Trophoblast cell (in vitro differentiated cells and primary cell): ENCODE measurements at places on chromosomes 6 and 20.

DNA sequence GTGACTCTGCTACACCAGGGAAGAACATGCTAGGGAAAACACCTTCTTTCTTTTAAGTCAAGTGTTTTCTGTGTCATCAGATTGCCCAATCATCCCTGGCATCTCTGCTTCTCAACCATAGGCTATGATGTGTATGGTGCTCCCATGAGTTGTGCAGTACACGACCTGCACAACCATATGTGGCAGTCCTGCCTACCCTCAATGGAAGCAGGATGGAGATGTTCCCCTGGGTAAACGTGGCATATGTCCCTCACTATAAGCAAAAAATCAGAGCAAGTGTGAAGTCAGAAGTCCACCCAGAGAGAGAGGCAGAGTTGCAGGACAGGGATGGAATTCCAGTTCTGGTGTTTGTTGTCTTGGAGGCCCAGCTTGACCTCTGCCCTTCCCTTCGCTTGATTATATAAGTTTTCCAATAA, 10.3 kb upstream of the SNHG17 start:
- no peak for DNase-seq

DNA sequence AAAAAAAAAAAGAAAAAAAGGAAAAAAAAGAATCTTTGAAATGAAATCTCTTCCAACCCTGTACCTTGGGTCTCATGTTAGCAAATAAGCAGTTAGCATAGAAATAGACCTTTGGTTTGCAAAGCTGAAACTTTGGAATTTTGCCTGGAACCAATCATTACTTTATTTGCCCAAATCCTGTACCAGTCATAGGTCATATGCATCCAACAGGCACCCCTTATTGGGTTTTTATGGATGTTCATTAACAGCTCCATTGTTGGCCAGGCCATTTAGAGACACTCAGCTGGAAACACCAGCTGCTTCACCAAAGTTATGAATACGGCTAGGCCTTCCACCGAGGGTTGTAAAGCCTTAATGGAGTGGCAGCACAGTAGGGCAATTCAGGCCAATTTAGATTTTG, 53.0 kb downstream of the ALDH8A1 start:
- DNase-seq, result no peak

DNA sequence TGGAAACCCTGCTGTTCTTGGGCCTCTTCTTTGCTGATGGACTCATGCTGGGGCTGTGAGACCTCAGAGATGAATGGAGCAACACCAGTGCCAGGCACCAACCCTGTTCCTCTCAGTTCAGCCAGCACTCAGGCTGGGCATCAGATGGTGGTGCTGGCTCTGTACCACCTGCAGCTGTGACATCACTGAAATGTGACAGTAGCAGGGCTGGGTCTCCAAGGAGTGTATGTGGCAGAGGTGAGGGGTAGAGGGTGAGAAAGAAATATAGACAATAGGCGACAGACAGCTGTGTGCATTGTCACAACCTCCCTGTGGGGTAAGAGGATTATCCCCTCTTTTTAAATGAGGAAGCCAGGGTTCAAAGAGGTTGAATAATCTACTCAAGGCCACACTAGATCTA, at the start of gene TP53TG5:
TSS of gene TP53TG5 (minus strand) at position 135 of the 400 bp plus-strand sequence. CDS start at position 46, 89 bp downstream.
- DNase-seq, result no peak

DNA sequence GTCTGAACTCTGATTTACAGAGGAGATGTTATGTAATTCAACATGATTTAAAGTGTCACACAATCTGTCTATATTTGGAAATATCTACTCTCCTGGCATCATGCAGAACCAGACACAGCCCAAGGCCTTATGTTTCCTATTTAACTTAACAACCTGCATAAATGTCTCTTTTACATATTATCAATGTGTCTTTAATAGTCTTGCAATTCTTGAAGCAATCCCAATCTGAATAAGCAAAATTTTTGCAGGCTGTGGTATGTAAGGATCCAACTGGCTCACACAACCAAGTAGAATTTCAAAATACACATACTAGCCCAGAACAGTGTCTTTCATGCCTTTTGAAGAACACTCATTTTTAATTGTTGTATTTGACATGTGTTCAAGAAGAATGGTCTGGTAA, 443.2 kb downstream of the MAFB start:
- no peak for DNase-seq

- peak; percentile 59 for DNase-seq
These were observed at the start of gene TRIM38 for GRCh38 chr6:25962149-25963127. Gene TRIM38, plus strand, starts transcription at chr6:25962802. Its CDS starts 3,721 bp downstream, at chr6:25966523.

GRCh38 chr6:156126535-156126934, 650.6 kb upstream of the ARID1B start:
- DNase-seq, result no peak

GRCh38 chr20:10060226-10060625, 25.4 kb downstream of the ANKEF1 start:
- DNase-seq, result no peak

- DNase-seq, result no peak
These were observed 125.6 kb downstream of the MAFB start for GRCh38 chr20:40563296-40563950.

- DNase-seq, result no peak
These were observed 194.6 kb upstream of the ARID1B start for GRCh38 chr6:156582509-156582992.

- peak; percentile 79 for DNase-seq
These were observed 48.4 kb upstream of the DSN1 start for GRCh38 chr20:36821964-36822437.

GRCh38 chr6:137432054-137432611, 62.1 kb downstream of the OLIG3 start:
- DNase-seq, result no peak

DNA sequence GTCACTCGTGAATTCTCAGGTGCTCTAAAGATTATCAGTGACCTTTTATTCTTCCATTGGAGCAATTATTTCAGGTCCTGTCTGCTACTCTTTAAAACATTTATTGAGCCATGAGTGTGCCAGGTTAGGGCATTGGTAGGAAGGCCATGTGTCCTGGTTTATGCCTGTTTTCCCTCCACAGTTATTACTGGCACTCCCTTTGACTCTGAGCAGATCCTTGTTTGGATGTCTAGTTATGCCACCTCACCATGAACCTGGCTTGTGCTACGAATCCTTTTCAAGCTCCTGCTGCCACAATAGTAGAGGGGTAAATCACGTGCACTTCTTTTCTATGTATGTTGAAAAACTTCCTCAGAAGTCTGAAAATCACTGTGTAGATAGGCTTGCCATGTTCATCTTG, 27.4 kb downstream of the CRYBG1 start:
- no peak for DNase-seq

- peak; percentile 29 for DNase-seq
These were observed 41.9 kb downstream of the UTRN start for GRCh38 chr6:144327081-144327480.

DNA sequence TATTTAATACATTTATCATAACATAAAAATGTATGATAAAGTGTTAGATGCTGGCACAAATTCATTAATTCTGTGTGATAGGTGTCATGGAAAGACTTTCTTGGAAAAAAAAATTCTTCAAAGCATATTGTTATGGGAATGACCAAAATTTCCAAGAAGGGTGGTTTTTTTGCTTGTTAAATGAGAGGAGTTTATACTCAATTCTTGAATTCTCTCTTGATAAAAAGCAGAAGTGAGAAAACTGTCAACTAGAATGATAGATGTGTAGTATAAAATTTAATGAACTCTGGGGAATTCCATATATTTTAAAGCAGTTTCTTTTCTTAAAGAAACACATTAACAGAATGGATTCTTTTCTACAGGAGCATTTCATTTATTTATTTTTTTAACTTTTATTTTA, 62.0 kb upstream of the SNAP91 start:
- DNase-seq, result no peak

DNA sequence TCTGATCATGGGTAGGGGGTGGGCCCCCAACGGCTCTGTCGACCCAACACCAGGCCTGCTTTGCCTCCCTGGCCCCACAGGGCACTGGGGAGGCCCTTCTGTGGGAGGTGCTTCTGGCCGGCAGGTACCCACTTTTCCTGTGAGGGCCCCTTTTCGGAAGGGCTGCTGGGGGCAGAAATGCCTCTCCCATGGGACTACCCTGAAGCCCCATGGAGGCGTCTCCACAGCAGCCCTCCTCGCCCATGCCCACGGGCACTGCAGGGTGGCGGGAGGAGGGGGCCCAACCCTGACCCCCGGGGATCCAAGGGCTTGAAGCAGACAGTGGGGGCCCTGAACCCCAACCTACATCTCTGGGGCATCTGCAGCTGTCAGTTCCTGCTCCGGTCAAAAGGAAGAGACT, 2.3 kb downstream of the BIRC7 start:
- no peak for DNase-seq

DNA sequence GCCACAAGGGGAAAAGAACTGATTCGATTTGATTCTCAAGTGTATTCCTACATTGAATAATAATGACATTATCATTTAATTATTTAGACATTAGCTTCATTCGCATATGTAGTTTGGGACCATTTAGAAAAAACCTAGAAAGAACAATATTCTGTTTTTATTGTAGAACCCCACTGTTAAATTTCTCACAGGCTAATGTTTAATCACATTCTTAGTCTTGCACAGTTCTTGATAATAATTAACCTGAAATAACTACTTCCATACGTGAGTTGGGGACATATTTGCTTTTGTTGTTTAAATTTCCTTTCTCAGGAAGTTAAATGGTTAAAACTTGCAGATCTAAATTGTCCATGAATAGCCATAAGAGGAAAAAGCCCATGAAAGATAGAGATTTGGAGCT, 275.2 kb downstream of the TFAP2B start:
- no peak for DNase-seq

- DNase-seq, result no peak
These were observed 225.5 kb downstream of the BMP7 start for GRCh38 chr20:57040924-57041323.

- no peak for DNase-seq
These were observed 171.4 kb downstream of the COL9A1 start for GRCh38 chr6:70131528-70131927.

DNA sequence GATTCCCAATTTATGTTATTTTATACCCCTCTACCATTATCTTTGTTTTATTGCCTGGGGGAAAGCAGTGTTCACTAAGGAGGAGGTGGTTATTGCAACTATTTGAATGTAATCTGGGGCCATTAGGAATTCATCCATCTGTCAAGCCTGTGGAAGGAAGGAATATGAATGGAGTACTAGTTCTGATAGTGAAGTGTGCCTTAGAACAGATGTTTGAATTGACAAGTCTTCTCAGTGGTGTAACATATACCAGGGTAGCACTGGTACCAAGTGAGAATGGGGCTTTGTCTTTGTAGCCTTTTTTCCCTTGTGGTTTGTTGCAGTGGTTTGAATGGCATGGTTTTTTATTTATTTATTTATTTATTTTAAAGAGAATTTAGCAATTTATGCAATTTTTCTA, 27.9 kb upstream of the HDAC2 start:
- DNase-seq, result no peak

- DNase-seq, result no peak
These were observed 86.0 kb upstream of the SLC2A12 start for GRCh38 chr6:134138226-134138975.

DNA sequence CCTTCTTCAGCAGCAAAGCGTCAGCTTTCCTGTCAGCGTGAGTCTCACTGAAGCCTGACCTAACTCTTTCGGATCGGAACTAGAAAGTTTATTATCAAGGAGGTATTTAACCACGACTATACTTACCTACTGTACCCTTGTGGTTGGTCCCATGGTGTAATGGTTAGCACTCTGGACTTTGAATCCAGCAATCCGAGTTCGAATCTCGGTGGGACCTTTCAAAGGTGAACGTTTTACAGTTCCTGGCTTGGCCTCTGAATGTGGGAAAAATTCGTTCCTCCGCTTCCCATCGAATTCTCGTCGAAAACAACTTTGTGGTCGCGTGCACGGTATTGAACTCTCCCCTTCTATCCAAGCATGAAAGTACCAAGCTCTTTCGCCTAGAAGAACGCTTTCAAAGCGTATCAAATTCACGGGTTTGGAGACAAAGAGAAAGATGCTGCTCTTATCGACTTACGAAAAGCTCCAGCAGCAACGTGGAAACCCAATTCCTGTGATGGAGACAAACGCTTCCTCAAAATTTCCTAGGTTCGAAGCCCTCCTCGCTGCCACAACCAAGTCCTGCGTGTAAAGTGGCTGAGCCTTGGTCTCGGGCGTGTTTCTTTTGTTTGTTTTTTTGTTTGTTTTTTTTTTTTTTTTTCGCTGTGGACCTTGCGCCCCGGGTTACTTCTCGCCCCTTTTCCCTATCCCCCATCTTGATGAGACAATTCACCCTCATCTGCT, 63.7 kb downstream of the GPX5 start:
- DNase-seq, result peak; percentile 68

DNA sequence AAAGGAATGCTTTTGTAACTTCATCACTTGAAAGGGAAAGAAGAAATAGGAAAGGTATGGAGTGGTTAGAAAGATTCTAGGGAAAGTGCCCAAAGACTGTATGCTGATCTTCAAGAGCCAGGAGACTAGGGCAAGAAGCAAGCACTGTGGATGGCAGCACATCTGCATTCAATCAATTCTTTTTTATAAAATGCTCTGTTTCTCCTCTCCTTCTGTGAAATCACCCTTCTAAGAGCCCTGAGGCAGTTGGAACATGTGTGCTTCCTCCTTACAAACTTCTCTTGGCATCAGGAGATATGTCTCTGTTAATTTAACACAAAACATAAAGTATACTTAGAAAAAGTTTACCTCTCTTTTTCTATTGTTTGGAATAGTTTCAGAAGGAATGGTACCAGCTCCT, 1162.2 kb upstream of the GJE1 start:
- no peak for DNase-seq

DNA sequence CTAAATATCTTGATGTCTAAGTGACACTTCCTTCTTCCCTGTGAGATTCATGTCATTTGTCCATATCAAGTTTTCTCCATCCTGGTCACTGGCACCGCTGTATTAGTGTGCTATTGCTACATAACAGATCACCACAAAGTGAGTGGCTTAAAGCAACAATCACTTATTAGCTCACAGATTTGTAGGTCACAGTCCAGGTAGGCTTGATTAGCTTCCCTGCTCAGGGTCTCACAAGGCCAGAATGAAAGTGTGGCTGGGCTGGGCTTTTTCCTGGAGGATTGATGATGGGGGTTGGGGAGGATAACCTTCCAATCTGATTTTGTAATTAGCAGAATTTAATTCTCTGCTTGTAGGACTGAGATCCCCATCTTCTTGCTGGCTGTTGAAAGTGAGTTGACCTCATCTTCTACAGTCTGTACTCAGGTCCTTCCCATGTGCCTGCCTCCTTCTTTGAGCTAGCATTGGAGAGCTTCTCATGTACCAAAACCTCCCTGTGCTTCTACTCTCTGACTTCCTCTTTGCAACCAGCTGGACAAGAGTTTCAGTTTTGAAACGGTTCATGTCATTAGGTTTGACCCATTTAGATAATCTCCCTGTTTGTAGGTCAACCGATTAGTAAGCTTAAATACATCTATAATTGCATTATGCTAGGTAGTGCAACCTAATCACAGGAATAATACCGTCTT, 152.4 kb upstream of the MAN1A1 start:
- DNase-seq, result no peak

DNA sequence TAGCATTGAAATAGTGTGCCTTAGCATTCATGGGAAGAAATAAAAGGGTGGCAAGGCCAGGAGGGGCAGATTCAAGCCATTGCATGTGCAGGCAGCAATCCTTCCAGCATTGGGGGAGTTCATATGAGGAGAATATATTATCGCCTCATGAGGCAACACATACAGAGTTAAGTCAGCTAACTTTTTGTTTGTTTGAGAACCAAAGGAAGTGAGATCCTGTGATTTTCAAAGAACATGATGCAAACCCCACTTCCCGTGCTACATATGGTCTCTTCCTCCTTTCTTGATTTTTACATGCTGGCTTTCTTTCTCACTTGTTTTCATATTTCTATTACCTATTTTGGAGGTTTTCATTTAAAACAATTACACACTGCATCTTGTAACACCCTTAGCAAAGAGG, 579.7 kb upstream of the ARID1B start:
- no peak for DNase-seq

GRCh38 chr6:108117427-108118358, 43.2 kb upstream of the OSTM1 start:
- DNase-seq, result peak; percentile 29

- DNase-seq, result no peak
These were observed 209.5 kb downstream of the MANEA start for GRCh38 chr6:95786802-95787201.
